ENCODE measurements at places on chromosomes 5 and 9.

- H3K36me3 ChIP-seq: no peaks in the 10 kb centered on the region
- H3K27me3 ChIP-seq: no peaks in the 10 kb centered on the region
- H3K4me1 ChIP-seq: no peaks in the 10 kb centered on the region
- no peak overlapping the region for H3K4me3 ChIP-seq
- DNase-seq: no peak
Measured at GRCh38 chr5:20974426-20974825, 986.4 kb upstream of the CDH18 start.

GRCh38 chr9:134802216-134802795 lies 78.3 kb upstream of the FCN2 start:
- H3K4me3 ChIP-seq: no peak overlapping the region
- no peaks in the 10 kb centered on the region for H3K27me3 ChIP-seq
- DNase-seq: no peak
- no peaks in the 10 kb centered on the region for H3K4me1 ChIP-seq
- no peak overlapping the region for H3K27ac ChIP-seq
- H3K36me3 ChIP-seq: no peaks in the 10 kb centered on the region

DNA sequence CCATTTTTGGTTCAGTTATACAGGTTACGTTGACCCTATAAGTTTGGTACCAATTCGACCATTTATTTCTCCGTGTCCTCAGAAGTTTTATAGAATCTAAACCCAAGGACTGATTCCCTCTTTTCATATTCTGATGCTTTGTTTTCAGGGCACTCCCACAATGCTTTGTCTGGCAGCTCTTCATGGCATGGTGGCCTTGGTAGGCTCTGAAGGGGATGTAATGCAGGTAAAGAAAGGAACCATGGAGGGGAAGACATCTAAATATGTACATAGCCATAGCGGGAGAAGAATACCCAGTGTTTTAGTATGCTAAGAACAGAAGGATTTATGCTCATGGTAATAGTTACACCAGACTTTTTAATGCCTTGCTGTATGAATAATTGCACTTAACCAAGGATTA lies 82.7 kb downstream of the HACD4 start:
- H3K27me3 ChIP-seq: no peaks in the 10 kb centered on the region
- DNase-seq: no peak
- no peak overlapping the region for H3K27ac ChIP-seq
- H3K4me3 ChIP-seq: no peak overlapping the region

DNA sequence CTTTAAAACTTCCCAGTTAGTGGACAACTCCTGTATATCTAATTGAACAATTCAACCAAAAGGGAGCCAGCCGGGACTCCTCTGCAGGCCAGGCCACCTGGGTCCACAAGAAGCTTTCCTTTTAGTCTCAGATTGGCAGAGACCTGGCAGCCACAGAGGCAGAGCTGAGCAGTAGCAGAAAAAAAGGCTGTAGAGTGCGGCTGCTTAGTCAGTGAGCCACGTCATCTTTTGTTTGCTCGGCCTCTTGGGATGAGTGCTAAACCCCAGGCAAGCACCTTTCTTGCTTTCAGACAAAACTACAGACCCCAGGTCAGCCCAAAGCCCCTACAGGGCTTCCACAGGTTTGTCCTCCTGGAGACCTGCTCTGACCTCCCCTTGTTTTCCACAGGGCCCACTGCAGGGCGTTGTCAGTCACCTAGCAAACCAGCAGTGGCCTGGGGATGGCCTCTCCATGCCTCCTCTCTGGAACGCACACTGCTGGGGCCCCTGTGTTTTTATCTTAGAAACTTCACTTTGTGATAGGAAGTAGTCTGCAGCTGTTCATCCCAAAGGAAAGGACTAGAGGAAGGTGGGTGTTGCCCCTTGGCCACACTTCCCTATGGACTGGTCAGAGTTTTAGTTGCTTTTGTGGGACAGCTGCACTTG lies 49.9 kb downstream of the SHB start:
- H3K4me3 ChIP-seq: no peak overlapping the region
- H3K27me3 ChIP-seq: no peaks in the 10 kb centered on the region
- no peak for DNase-seq

DNA sequence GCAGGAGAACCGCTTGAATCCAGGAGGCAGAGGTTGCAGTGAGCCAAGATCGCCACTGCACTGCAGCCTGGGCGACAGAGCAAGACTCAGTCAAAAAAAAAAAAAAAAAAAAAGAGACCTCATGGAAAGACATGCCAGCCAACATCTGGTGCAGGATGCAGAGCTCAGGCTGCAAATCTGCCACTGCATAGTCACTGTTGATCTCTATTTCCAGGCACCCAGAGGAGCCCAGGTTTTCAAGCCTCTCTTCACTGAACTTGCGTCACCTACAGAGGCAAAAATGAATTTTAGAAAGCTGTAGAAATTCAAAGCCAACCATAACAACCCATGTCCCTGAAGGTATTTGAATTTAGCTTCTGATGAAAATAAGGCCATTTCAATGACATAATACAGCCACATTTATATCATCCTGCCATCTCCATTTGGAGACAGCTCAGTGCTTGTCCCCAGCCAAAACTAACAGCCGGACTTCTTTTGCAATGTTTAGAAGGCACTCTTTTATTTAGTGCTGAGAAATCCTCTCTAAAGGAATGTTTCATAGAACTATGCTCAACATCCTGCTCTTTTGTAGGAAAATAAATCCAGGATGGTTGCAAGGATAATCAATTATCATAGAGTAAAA lies 113.3 kb downstream of the SNX18 start:
- no peaks in the 10 kb centered on the region for H3K27me3 ChIP-seq
- DNase-seq: no peak
- no peaks in the 10 kb centered on the region for H3K4me1 ChIP-seq

DNA sequence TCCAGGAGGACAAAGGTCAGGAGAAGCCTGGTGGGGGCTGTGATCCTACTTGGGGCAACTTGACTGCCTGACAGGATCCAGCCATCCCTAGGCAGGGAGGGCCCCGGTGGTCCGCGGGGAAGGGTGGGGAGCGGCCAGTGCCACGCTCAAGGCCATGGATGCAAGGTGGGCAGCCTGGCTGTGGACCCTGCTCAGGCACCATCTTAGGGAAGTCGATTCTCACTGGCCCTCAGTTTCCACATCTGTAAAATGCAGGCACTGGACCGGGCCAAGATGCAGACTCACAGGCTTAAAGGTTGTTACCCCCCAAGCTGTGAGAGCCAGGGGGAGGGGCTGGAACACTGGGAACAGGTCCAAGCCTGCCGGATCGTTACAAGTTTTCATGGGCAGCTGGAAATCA lies 8.7 kb upstream of the DOLPP1 start:
- H3K27ac ChIP-seq: no peak overlapping the region
- peaks cover 61% of the 10 kb centered on the region for H3K4me1 ChIP-seq
- no peak for DNase-seq
- H3K36me3 ChIP-seq: peaks cover 11% of the 10 kb centered on the region
- no peaks in the 10 kb centered on the region for H3K27me3 ChIP-seq
- no peak overlapping the region for H3K4me3 ChIP-seq

Measured in CD4-positive, alpha-beta memory T cell (primary cell).